Naive thymus-derived CD4-positive, alpha-beta T cell (primary cell): ENCODE measurements at places on chromosomes 13 and 19.

GRCh38 chr19:13164343-13165161, 14.3 kb downstream of the IER2 start:
- peak; percentile 41 for DNase-seq

- DNase-seq, result no peak
Measured at GRCh38 chr13:105278943-105279381, 1256.5 kb downstream of the EFNB2 start.

GRCh38 chr19:36805364-36805763, 32.8 kb upstream of the ZNF850 start:
- DNase-seq, result no peak

GRCh38 chr13:22154041-22154440, 483.2 kb downstream of the FGF9 start:
- DNase-seq, result no peak

DNA sequence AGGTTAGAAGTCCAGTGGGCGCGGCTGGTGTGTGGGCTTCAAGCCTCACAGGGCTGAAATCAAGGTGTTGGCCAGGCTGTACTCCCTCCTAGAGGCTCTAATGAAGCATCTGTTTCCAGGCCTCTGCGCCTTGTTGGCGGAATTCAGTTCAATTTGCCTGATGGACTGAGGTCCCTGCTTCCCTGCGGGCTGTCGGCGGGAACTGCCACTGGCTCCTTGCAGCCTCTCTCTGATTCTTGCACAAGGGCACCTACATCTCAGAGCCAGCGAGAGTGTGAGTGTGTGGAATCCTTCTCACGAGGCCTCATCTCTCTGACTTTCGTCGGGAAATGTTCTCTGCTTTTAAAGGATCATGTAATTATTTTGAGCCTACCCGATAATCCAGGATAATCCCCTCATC, 128.6 kb downstream of the DLEU7 start:
- no peak for DNase-seq

DNA sequence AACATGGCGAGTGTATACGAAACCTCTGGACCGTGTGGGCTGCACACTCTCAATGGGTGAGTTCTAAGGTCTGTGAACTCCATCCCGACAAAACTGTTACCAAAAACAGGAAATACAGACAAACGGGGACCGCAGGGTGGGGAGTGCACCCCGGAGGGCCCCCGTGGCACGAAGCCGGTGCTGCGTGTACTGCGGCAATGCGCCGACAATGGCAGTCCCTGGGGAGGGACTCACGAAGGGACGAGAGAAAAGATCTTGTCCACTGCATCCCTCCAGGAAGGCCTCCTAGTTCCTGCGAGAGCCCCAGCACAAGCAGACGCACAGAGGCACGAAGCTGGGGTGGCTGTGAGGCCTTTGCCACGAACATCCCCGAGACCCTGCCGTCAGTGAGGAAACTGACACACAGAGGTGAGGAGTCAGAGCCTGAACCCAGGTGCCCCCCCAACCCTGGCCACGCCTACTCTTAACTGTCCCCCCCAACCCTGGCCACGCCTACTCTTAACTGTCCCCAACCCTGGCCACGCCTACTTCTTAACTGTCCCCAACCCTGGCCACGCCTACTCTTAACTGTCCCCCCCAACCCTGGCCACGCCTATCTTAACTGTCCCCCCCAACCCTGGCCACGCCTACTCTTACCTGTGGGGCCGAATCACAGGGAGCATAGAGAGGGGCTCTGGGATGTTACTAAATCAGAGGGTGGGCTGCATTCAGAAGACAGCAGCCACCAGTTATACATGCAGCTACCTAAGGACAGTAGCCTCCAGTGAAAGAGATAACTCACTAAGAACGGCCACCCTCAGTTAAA, 4.2 kb downstream of the MED16 start:
- no peak for DNase-seq

DNA sequence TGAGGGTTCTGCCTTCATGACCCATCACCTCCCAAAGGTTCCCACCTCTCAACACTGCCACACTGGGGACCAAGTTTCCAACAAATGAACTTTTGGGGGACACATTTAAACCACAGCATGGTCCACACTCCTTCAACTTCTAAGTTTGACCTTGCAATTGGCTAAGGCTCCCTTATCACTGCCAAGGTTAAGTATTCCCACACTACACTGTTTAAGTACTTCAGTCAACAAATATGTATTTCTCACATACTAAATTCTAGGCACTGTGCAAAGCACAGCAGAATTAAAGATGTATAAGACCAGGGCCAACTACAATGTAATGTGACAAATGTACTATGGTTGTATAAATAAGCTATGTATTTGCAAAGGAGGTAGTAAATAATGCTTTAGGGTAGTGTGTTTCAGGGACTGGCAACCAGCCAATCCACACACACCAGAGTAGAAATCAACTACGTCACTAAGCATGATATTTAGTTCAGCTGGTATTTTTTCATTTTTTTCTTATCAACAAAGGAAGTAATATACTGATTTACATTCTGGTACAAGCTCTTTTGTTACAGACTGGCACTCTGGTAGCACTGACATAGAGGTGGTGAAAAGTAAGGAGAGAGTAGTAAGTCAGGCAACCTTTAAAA, 12.2 kb downstream of the NUFIP1 start:
- no peak for DNase-seq

DNA sequence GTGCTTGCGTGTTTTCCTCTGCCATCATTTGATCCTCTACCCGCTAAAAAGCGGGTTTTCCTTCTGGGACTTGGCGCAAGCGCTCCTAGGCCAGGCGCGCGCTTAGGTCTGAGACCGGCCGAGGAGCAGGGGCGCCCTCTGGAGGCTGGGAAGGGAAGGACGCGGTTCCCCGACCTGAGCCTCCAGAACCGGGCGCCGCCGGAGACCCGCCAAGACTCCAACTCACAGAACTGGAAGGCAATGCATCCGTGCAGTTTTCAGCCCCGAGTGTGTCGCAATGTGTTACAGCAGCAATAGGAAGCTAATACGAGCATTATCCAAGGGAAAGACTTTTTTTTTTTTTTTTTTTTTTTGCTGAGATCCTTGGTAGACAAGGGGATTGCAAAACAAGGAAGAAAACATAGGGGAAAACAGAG, 190.9 kb downstream of the COL4A1 start:
- DNase-seq, result peak; percentile 25

- DNase-seq, result no peak
Measured at GRCh38 chr13:90438576-90438975, 908.9 kb upstream of the MIR17HG start.

GRCh38 chr13:44410328-44410859, 36.8 kb downstream of the SERP2 start:
- no peak for DNase-seq

GRCh38 chr19:17245535-17245984, at the start of gene NR2F6:
Gene NR2F6, minus strand, starts transcription at chr19:17245919. Its CDS starts 699 bp downstream, at chr19:17245220.
- DNase-seq, result peak; percentile 18

- no peak for DNase-seq
Measured at GRCh38 chr19:1324806-1325567, 39.3 kb downstream of the EFNA2 start.

- no peak for DNase-seq
Measured at GRCh38 chr13:41764558-41764957, 196.4 kb downstream of the VWA8 start.

DNA sequence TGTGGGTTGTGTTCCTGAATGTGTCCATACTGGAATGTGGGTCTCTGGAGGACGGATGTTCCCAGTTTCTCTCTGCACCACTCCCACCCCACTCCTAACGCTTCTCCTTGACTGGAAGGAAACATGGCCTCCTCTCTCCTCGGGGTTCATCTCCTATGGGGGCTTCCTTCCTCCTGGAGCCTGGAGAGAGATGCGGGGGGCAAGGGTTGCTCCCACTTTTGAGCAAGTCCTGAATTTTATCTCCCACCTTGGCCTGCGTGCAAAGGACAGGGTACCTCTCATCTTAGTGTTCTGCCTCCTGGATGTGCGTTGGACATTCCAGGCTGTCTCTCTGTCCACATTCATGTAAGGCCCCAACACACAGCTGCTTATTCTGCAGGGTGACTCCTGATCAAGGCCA, 52.5 kb upstream of the UQCRFS1 start:
- no peak for DNase-seq

DNA sequence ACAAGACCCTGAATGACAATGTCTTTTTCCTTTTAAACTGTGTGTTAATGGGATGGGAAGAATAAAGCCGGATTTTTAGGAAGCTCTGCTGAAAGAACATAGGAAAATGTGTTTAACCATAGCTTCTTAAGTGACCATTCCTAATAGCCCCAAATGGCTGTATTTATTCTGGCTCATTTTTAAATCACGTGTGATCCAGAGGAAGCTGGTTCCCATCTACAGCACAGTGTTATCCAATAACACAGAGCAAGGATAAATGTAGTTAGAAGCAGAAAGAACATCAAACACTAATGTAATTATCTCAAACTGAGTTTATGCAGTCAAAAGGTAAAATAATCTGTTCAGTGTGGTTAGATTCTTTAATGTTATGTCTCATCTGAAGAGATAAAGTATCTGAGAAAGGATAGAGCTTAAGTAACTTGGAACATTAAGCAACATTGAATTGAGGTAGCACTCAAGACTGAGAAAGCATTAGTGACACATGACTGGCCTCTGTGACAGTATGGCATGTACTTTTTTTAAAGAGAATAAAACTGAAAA, 853.3 kb downstream of the GPC5 start:
- no peak for DNase-seq

DNA sequence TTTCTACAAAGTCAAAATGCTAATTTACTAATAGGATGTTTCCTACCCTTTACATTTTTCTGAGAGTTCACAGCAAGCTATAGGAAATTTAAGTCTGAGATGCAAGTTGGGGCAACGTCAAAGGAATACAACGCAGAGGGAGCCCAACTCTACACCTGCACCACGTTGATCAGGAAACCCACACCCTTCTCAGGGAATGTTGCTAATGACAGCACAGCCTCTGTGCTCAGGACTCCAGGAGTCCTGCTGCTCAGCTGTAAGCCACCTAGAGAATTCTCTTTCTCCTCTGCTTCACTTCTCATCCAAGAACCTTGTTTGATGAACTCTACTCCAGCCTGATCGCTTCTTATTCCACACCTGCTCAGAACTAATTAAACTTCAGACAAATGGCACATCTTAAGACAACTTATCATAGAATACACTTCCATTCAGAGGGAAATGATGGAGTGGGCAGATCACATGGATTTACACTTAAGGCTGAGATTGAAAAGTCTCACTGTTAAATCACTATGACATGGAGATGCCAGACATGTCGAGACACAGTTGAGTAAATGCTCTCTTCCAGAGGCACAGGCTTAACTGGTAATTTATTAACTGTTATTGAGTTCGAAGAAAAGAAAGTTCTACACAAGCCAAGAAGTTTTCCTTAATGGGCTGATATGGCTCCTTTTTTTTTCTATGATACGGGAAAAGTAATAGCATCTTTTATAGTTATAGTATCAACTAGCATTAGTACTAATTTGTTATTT, 811.6 kb upstream of the ARGLU1 start:
- no peak for DNase-seq

DNA sequence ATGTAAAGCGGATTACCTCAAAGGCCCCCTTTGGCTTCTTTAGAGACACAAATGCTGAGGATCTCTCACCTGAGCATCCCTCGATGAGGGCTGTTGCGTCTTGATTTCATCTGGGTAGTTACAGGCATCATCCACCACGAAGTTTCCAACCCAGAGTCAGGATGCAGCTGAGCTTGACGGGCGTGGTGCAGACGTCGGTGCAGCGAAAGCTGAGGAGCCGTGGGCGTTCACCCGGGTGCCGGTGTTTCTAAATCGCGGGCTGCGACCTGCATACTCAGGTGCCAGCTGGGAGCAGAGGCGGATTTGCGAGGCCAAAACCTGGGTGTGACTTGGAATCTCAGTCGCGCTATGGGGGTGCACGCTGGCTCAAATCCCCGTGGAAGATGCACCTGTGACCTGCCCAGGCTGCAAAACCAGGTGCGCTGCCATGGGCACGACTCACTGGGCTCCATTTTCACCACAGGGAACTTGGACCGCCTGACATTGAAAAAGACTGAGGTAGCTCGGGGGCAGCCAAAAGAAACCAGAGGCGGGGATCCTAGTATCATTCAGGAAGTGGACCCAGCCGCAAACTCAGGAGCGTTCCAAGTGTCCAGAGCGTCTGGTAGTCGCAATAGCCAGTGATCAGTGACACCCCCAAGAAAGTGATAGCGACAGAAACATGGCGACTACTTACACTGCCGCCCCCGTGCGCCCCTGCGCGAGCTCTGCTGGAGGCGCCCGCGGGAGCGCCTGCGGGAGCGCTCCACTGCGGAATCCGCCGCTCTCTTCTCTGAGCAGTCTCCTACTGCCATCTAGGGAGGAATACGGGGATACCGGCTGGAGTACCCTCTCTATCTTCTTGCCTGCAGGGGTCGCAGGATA, 36.4 kb upstream of the IGFL4 start:
- no peak for DNase-seq

GRCh38 chr19:33048806-33049676, 15.6 kb downstream of the RHPN2 start:
- DNase-seq, result no peak

GRCh38 chr13:59621773-59622172, 542.0 kb downstream of the DIAPH3 start:
- DNase-seq, result no peak

DNA sequence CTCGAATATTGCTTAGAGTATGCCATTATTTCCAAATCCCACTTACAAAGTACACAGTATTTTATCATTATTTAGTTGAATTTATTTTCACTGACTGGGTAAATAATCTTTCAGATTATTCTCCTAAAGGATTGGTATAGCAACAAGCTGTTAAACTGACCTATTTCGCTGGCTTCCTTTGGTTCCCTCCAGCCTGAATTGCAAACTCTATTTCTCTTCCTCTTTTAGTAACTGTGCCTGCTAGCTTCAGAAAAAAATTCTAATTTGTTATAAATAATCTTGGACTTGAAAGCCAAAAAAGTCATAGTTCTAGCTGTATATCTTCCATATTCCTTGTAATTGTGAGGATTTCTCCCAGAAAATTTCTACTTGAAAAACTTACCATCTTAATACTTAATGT, 15.0 kb upstream of the CCNA1 start:
- no peak for DNase-seq
